ENCODE measurements at places on chromosomes 3 and 15. TPM values are rescaled to one million over a fixed set of nuclear protein-coding genes. Genes with fewer than 3 reads are reported as not detected.

DNA sequence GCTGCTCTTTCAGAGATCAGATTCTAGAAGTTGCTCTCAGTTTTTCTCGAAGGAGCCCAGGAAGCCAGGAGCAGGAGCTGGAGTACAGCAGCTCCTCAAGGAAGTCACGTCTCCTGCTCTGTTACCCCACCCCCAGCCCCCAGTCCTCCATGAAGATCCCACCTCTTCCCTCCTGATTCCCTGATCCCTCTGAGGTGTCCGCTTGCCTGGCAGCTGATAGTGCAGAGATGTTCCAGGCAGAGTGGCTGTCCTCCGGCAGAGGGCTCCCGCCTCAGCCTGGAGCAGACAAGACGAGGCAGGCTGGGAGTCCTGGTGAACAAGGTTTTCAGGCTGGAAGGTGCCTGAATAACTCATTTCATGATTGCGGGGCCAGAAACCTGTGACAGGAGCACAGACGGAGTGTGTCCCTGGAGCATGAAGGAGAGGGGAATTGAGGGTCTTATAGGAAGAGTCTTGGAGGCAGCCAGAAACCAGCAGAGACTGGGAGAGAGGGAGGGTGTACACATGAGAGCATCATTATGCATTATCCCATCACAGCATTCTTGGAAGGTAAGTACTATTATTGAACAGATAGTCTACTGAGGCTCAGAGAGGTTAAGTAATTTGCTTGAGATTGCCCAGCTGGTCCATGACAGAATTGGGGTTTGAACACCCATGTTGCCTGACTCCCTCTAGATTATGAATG lies 1.2 kb downstream of the HRH1 start:
- no peaks in the 10 kb centered on the region for H3K36me3 ChIP-seq
- H3K4me1 ChIP-seq = peaks cover 12% of the 10 kb centered on the region
- peak; percentile 70 for DNase-seq
- H3K27ac ChIP-seq = no peak overlapping the region

GRCh38 chr3:128854475-128854874 lies 24.9 kb upstream of the ACAD9 start:
- H3K36me3 ChIP-seq = peaks cover 48% of the 10 kb centered on the region
- DNase-seq = no peak
- H3K27ac ChIP-seq = no peak overlapping the region
- peaks cover 33% of the 10 kb centered on the region for H3K27me3 ChIP-seq
- H3K4me3 ChIP-seq = no peak overlapping the region

DNA sequence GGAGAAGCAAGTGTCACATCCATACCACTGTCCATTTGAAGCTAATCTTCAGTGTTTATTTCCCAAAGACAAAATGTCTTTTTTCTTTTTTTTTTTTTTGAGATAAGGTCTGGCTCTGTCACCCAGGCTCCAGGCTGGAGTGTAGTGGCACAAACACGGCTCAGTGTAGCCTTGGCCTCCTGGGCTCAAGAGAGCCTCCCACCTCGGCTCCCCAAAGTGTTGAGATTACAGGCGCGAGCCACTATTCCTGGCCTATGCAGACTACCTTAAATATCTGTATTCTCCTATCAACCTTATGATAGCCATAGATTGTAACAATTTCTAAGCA lies 27.7 kb upstream of the VPS33B start:
- no peaks in the 10 kb centered on the region for H3K36me3 ChIP-seq
- H3K4me1 ChIP-seq = no peaks in the 10 kb centered on the region
- no peak overlapping the region for H3K27ac ChIP-seq
- H3K27me3 ChIP-seq = no peaks in the 10 kb centered on the region
- no peak for DNase-seq

AGTR1 gene
- 0.13 TPM for total RNA-seq

SOX14 gene
- 0.70 TPM for total RNA-seq

GPR149 gene
- total RNA-seq = 0.09 TPM

DNA sequence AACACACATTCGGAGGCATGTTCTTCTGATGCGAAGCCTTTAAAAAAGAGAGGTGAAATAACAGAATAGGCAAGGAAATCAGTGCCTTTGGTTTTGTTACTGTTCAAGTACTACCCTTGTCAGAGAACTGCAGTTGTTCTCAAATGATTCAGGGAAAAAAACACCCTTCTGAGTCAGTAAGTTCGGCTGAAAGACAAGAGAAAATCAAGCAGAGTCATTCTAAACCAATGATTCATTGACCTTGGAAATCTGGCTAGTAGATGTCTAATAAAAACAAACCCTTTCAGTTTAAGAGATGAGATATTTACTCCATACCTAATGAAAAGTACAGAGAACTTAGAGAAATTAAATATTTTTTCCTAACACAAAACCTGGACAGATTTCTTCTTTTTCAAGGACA lies 72.7 kb upstream of the ABI3BP start:
- no peak overlapping the region for H3K4me3 ChIP-seq
- no peaks in the 10 kb centered on the region for H3K36me3 ChIP-seq
- H3K27ac ChIP-seq = no peak overlapping the region
- H3K27me3 ChIP-seq = 0 out of 2 replicates have a peak, but pooled peaks cover under 1% of the 10 kb centered on the region
- peaks cover 9% of the 10 kb centered on the region for H3K4me1 ChIP-seq

GRCh38 chr3:64411101-64411500 lies 185.8 kb upstream of the PRICKLE2 start:
- no peaks in the 10 kb centered on the region for H3K4me1 ChIP-seq
- H3K27me3 ChIP-seq = no peaks in the 10 kb centered on the region
- H3K36me3 ChIP-seq = no peaks in the 10 kb centered on the region
- no peak overlapping the region for H3K4me3 ChIP-seq

AMOTL2 gene
- 76.9 TPM for total RNA-seq

ZNF197 gene
- total RNA-seq = 19.8 TPM

EXD1 gene
- total RNA-seq = 0.37 TPM

DNA sequence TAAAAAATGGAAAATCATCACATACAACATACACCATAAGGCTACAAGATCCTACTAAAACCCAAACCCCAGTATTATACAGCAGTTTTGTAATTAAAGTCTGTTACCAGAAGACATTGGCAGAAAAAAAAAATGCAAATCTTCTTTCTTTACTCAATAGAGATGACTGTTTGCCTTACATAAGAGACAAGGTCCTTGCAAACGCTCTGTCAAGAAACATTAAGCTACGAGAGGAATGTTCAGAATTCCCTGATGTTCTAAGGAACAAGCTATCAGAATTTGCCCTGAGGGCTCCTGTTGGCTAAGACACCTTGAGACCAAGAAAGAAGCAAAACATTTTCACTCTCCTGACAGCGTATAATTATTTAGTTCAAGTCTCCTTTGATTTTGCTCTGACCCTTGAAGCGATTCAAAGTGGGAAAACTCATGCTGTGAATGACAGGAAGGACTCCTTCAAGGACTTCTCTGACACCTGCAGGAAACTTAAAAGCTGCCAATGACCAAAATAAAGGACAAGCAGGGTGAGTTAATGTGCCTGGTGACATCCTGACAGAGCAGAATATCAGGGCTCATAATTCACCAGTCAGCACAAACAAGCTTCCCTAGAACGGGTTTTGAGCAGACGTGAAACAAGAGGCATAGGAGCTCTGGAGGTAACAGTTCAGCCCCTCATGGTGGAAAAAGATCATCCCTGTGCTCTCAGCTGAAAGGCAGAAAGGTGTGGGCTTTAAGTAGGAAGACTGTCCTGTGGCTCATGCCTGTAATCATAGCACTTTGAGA lies 2.5 kb downstream of the SCAMP2 start:
- peak overlapping the region; percentile 85 for H3K27ac ChIP-seq
- DNase-seq = no peak
- H3K36me3 ChIP-seq = peaks cover 18% of the 10 kb centered on the region
- peak overlapping the region; percentile 93 for H3K4me3 ChIP-seq
- no peaks in the 10 kb centered on the region for H3K27me3 ChIP-seq

Measured in WTC11 (cell line).